Sigmoid colon (tissue), 7 donors: ENCODE measurements at places on chromosomes 16 and 17.

DNA sequence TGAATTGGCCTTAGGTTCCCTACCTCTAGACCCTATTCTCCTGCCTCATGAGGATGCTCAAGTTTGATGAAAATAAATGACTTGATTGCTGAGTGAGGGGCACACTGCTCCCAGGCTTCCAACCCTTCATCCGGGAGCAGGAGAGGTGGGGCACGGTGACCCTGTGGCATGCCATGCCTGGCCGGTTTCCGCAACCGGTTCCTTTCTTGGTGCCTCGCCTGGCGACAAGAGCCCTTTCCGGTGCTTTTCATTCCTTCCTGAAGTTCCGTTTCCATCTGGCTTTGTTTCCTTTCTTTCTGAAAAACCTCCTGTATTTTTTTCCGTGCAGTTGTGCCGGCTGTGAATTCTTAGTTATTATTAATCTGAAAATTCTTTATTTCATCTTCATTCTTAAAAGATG lies 27.7 kb downstream of the CRAMP1 start:
- no peak for DNase-seq

DNA sequence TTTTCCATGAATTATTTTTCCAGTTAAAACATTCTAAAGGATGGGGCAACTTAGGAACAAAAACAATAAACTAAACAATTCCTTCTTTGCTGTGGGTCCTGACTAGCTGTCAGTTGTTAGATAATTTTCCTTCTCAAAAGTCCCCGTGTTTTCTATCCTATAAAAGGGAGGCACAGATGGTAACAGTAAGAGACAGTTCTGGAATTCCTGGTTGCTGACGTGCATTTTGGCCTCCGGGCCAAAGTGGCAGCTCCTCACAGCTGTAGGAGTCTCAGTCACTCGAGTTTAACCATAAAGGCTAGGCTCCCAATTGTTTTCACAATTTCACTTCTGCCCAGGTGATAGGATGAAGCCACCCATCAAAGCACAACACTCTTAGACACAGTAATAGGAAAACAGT lies 77.0 kb upstream of the ZNF423 start:
- peak; percentile 60 for DNase-seq

GRCh38 chr17:67054011-67054591 lies 9.7 kb downstream of the CACNG1 start:
- DNase-seq = no peak

DNA sequence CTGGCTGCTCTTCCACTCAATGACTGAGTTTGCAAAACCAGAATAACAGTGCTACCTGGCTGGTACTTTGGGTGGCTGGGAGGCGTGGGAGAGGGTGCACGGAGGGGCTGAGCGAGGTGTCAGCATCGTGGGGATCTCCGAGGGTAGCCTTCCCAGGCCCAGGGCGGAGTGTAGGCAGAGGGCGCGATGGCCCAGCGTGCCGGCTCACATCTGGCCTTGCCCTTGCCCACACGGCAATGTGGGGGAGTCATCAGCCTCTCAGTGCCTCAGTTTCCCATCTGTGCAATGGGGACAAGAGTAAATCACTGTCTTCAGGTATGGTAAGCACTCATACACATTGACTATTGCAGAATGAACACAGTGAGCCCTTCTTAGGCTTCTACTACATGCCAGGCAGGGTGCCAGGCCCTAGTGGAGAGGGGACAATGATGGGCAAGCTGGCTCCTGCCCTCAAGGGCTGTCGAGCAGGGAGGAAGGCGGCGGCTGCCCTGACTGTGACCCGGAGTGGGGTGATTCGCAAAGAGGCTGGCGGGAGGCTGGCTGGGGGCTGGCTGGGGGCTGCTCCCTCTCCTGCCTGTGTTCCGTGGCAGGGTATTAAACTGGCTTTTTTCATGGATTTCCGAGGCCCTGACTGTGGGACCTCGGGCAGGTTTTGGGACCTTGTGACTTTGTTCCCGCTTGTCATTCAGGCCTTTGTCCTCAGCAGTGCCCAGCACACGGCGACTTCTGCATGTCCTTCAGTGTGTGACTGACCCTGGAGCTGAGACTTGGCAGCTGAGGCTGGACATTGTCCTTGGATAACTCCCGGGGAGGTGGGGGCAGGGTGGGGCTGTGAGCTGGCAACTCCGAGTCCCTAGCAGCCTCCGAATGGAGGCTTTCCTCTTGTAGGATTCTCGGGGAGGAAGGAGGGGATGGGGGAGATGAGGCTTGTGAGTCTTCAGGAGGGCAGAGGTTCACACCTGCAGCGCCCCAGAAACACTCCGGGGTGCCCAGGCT lies 243.1 kb downstream of the SEC14L1 start:
- DNase-seq = peak; percentile 79

DNA sequence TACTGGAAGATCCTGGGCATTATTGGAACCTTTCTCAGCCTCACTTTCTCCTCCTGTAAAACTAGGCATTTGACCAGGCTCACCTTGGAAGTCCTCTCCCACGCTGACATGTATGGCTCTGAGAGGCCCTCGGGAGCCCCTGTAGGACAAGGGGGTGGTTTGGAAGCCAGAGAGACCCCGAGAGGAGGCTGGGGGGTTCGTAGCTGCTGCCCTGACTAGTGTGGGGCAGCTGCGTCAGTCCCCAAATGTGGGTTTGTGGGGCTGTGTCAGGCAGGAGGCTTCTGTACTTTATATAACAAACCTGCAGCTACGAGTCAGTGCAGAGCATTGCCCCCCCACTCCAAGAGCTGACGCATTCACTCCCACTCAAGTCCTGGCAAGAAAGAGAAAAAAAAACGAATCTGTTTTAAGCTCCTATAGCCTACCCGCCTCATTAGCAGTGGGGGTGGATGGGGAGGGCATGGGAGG lies 1.8 kb downstream of the CX3CL1 start:
- DNase-seq = peak; percentile 77
